ENCODE measurements at places on chromosomes 7 and 10. TPM values are rescaled to one million over a fixed set of nuclear protein-coding genes. Genes with fewer than 3 reads are reported as not detected.

GRCh38 chr10:100479037-100479436 is 16.2 kb downstream of the WNT8B start:
- no peak for DNase-seq

DNA sequence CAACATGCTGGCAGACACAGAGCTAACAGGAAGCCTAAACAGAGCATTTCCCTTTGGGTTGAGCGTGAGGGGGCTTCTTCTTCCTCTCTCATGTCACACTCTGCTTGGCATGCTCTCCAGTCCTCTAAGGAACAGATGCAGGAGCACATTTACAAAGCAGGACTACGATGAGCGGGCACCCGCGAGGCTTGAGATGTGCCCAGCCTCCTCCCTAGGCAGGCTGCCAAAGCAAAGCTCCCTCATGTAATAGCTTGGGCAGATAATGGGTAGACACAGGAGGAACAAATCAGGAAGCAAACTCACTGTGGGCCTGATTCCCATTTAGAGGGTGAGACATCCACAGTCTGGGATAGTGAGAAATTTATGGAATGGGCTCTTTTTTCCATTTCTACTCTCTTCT is 519.1 kb downstream of the NRG3 start:
- no peak for DNase-seq

- no peak for DNase-seq
Observed at GRCh38 chr10:30495687-30496086, 61.7 kb downstream of the MAP3K8 start.

- DNase-seq, result no peak
Observed at GRCh38 chr10:131180086-131180485, 131.4 kb downstream of the TCERG1L start.

DNA sequence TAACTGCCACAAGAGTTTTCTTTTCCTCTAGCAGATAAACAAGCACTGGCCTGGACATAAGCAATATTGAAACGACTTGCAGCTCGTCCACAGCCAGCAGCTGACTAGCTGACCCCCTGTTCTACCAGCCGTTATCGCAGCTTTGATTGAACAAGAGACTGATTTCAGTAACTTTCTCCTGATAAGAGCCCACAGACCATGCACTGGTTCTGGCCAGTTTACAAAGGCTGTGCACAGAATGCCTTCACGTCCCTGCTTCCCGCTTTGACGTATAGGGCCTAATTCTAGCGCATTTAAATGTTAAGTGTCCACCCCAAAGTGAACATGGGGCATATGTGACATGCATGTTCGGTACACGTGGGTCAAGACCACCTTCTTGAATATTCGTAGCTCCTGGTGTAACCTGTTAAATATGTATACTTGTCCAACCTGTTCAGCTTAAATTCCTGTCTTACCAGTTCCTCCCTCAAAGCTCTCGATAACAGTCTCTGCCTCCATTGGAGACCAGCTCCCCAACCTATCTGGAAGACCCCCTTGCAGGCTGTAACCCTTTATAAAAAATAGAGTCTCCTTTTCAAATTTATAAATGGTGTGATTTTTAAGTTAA is 69.2 kb downstream of the LYZL1 start:
- no peak for DNase-seq

- DNase-seq, result no peak
Observed at GRCh38 chr7:100171840-100172239, 3.4 kb upstream of the GAL3ST4 start.

GRCh38 chr10:30373596-30374327 is 24.7 kb upstream of the MTPAP start:
- DNase-seq, result no peak

DNA sequence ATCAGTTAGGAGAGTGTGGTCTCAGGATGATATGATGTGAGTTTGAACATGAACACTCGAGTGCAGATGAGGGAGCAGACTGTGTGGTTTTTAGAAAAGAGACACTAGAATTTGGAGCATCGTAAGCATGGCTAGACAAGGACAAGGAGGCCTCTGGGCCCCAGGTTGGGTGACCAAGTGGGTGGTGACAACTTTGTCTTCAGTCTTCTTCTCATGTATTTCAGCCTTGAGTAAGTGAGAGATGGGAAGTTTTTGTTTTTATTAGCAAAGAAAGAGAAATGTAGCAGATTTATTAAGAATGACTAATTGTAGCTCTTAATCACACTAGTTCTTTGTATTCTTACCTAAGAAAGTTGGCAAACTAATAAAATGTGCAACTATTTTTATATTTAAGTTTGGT is 16.3 kb downstream of the TES start:
- no peak for DNase-seq

DNA sequence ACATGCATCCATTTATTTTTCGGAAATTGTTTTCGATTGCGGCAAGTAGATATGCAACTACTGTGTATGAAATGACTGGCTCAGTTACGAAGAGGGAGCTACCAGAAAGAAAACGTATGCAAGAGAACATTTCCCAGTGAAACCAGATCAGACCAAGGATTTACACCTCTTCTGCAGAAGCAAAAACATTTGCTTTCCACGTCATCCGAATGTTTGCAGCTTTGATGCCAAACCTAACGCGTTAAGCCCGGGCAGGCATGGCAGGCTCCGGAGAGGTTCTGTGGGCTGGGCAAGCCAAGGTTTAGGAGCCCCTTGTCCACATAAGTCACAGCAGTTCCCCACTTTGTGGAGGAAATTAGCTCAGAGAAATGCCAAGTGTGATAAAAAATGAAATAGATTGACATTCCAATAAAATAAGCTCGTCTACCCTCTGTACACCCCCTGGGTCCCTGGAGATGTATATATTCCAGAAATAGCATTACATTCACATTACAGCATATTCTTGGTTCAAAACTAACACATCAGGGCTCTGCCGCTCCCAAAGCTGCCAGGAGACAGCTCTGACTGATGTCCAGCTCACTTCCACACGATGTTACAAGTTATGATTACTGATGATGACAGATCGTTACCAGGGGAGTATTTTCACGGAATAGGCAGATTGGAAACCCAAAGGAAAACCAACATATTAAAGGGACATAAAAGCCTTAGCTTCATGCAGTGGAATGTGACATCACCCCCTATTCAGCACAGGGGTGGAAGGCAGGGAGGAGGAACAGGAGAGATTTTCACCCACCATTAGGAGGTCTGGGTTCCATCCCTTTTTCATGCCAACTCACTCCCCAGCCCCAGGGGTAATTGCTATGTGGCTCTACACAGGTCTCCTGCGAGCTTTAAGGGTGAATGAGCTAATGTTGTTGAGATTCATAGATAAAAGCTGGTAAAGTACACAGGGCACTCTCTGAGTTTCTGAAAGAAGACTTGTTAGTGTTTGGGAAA is 81.5 kb downstream of the LYZL1 start:
- no peak for DNase-seq

DNA sequence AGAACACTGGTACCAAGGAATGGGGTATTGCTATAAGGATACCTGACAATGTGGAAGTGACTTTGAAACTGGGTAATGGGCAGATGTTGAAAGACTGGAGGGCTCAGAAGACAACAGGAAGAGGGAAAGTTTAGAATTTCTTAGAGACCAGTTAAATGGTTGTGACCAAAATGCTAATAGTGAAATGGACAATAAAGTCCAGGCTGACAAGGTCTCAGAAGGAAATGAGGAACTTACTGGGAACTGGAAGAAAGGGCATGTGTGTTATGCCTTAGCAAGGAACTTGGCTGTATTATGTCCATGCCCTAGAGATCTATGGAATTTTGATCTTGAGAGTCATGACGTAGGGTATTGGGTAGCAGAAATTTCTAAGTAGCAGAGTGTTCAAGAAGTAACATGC is 38.0 kb downstream of the FAM149B1 start:
- no peak for DNase-seq

DNA sequence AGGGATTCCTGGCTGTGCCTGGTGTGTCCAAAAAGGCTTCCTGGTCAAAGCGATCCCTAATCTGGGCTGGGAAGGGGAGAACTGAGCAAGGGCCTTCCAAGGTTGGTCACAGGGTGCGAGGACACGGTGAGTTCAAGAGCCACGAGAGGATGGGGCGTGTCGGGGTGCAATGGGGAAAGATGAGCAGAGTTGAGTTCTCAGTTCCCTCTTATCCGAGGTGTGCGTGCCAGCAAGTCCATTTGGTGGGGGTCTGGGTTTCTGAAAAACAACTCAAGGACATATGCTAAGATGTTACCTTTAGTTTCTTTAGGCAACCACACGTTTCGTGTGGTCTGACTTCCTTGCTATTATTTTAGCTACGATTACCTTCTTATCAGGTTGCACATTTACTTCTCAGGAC is 1.3 kb downstream of the ZNF775 start:
- DNase-seq, result no peak

DNA sequence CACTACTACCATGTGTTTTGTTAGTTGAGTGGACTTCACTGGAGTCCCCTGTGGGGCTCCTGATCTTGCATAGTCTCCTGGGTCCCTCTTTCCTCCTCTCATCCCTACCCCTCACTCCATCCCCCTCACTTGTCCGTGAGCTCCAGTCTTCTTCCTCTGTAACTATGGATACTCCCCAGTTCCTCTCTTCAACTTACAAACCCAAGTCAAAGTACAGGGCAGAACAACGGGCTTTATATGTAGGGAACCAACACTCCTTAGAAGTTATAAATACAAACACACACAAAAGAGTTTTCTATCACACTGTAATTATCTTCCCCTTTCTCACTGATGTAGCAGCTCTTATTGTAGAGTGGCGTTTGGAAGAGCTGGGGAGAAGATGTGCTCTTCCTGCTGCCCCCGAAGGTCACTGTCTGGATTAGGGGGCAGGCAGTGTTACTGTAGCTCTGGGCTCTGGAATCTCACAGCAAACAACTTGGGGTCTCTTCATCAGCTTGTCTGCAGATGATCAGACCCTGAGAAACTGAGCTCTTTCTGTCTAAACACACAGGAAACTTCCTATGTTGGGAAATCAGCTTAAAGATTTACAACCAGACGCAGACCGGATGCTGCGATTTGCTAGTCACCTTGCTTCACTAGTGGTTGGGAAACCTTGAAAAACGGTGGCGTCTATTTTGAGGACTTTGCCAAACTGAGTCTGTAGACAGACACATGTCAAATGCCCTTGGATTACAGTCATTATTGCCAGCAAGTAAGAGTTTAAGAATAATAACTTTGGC is 13.6 kb downstream of the SNX10 start:
- no peak for DNase-seq

GRCh38 chr10:122486406-122487080 is 25.2 kb downstream of the HTRA1 start:
- no peak for DNase-seq

DNA sequence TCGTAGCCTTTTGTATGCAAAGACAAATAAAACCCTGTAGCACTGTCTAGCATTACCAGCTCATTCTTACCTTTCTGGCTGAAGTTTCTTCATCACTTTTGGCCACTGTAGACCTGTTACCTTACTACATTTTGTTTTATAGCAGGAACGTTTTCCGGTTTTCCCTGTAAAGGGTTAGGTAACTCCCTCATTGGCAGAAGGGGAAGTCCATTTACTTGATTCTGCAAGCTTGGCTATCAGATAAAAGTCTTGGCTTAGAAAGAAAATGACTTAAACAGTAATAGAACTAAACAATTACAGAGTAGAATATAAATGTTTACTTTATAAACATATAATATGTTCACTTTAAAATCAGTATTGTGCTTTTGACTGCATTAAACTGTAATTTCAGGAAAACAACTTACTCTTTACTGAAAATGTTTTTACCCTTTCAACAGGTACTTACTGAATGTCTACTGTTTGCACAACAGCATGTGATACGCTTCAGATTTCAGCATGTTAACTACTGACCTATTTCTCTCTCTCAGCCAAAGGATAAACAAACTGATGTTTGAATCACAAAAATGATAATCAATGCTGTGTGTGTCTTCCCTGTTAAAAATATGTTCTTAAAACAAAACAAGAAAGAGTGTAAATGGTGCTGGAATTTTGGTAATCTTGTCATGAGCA is 67.1 kb downstream of the OTUD1 start:
- DNase-seq, result no peak

DNA sequence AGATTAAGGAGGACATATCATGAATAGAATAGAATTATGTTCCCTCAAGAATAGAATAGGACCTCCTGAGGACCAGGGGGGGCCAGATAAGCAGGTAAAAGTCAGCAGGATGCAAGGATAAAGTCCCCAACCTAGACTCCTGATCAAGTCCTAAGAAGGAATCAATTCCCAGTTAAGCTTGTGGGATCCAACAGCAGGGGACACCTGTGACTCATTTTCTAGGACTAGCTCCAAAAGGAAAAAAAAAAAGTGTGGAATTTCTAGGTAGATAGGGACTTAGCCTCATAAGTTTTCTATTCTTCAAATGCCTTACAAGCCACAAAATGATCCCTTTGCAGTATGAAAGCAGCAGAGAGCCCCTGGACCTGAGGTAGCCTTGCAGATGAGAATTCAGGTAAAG is 336.2 kb downstream of the WDR11 start:
- no peak for DNase-seq

DNA sequence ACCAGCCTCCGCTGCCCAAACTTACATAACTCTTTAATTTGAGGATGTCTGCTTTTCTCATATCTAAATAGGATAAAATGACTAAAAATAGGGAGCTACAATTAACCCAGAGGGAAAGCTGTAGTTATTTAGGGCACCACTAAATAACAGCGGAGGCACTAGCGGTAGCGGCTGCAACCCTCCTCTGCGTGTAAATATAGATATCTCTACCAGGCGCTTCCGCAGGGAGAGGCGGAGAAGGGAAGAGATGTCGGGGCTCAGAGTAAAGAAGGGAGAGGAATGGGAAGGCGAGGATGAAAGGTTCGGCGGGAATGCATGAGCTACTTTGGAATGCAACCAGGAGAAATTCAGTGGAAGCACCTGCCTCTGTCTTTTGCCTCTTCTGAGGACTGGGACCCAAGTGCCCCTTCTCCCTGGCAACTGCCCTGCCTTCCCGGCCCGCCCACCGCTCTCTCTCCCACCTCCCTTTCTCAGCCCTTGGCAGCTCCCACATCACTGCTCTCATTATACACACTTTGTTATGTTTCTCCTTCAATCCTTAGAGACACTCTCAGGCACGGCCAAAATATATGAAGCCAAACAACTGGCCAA is 698.3 kb downstream of the PARD3 start:
- DNase-seq, result no peak

DNA sequence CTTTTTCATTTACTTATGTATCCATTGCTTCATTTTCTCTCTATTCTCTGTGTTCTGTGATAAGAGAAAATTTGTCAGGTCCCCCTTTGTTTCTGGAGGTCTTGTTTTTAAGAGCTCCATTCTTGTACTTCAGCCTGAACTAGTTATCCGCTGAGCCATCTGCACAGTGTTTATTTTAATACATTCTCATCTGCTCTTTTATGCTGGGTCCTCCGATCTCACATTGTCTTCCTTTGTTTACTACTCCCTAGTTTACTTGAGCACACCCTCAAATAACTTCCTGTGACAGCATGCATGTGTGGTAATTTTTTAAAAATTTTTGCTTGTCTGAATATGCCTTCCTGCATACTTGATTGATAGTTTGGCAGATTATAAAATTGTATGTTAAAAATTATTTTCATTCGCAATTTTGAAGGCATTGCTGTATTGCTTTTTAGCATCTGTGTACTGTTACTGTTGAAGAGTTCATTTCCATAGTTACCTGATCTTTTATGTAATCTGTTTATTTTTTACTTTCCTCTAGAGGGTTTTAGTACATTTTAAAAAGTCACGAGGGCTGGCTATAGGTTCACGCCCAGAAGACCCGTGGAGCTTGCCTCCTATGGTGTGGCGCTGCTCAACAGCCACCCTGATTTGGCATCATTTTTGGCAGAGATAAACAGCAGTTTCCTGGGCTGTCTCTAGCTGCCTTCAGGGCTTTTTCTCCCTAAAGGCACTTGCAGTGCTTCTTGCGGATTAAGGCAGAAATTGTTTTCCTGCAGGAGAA is 31.9 kb downstream of the RSBN1L start:
- DNase-seq, result no peak

- DNase-seq, result no peak
Observed at GRCh38 chr7:144908943-144909556, 73.2 kb upstream of the TPK1 start.

The TMEM243 gene
- total RNA-seq, result 36.6 TPM

The ZNF804B gene
- not detected for total RNA-seq

The IQUB gene
- total RNA-seq, result 0.98 TPM

The TASOR2 gene
- 51.6 TPM for total RNA-seq
